ENCODE measurements at places on chromosomes 7 and 10.

GRCh38 chr7:17236603-17237002, 61.8 kb upstream of the AHR start:
- DNase-seq, result no peak

DNA sequence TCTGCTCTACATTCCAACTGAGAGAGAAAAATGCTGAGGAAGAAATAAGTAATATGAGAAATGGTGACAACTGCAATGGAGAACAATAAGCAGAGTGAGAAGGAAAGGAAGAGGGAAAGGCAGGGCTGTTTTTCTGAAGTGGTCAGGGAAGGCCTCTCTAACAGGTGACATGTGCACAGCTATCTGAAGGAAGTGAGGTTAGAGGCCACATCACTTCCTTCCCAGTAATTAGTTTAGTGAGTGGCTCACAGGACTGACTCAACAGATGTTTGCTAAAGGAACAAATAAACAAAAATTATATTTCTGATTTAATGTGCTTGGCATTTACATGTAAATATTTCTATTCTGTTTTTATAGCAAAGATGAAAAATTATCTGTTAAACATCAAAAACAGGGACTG, 77.9 kb downstream of the ARHGAP21 start:
- DNase-seq, result no peak

DNA sequence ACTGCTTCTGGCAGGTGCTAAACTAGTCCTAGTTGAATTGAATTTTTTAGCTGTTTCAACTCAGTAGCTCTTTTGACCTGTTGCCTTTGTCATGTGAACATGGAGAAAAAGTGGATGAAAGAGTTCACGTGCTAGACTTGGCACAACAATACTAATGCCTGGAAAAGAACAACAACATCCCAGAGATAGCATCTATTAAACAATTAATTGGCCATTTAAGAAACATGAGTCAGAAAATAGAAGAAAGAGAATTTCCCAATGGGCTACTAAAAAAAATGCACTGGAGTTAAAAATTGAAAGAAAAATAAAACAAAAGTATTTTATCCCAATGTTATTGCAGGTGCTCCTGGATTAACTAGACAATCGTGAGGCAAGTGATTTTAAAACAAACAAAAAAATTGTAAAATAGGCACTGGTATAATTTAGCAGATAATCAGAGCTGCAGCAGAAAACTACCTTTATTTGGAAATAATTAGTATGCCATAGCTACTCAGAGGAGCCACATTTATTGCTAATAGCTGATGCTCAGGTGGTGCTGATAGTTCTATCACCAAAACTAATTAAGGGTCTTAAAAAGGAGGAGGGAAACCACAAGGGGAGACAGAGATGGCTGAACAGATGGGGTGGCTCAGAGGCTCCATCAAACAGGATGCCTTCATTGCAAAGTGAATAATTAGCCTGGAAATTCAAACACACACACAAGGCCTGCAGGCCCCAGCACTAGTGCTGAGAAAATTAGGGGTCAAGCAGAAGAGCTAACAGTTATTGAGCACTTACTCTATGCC, 17.6 kb downstream of the CCDC71L start:
- no peak for DNase-seq

- no peak for DNase-seq
Measured at GRCh38 chr10:97291357-97292096, 910 bp downstream of the ARHGAP19 start.

DNA sequence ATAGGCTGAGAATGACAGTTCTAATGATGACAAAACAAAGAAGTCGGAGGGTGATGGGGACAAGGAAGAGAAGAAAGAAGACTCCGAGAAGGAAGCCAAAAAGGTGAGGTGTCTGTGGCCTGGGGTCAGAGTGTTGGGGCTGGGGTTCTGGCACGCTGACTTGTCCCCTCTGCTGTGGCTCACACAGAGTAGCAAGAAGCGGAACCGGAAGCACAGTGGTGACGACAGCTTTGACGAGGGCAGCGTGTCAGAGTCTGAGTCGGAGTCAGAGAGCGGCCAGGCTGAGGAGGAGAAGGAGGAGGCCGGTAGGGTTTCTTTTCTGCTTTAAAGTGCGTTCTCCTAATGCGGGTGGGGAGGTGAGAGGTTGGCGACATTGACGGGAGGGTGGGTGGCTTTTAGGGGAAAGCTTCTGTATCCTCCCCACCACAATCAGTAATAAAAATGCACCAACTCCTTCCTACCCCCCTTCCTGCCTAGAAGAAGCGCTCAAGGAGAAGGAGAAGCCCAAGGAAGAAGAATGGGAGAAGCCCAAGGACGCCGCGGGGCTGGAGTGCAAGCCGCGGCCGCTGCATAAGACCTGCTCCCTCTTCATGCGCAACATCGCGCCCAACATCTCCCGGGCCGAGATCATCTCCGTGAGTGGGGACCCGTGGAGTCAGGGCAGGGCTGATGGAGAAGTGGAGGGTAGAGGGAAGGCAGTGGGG, 4.6 kb downstream of the UFSP1 start:
- DNase-seq, result no peak

DNA sequence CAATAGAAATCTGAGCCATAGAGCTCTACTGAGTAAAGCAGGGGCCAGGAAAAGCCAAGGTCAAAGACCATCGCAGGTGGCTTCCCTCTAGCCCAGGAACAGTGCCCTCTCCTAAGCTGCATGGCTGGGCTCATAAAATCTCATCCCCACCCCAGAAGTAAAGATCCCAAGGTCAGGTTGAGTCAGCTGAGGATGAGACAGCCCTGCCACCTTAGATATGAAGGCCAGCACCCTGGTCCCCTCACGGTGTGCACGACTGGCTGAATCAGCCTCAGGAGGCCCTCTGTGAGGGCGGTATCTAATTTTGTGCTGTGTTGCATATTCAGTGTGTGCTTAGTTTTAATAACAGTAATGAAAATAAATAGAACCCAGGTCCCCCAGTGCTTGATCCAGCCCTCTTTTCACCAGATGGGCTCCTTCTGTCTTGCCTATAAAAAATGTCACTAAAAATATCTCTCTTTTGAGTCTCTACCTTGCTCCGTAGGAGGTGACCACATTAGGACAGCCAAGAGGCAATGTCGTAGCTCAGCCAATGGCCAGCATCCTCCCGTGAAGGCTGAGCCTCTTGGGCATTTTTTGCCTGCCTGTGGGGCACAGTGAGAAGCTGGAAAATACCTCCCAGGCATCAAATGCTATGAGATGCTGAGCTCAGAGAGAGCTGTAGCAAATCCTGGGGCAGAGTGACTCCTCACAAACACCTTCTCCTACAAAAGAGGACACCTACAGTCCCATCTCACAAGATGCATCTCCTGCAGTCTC, 424.0 kb downstream of the PLXNA4 start:
- no peak for DNase-seq

DNA sequence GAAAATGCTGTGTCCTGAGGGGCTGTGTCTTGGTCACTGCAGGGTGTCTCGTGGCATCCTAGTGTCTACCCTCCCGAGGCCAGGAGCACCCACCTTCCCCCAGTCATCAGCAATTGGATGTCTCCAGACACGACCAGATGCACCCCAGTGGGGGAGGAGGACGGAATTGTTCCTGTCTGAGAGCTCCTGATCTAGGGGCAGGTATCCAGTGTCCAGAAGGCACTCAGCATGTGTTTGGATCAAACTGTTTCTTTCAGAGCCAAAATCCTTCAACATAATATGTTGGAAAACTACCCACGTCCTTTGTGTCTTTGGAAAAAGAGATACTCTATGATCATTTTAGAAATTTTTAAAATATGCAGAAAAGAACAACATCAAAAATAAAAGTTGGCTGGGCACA, 16.9 kb downstream of the PRKRIP1 start:
- no peak for DNase-seq

GRCh38 chr7:37531225-37531624, 82.6 kb upstream of the ELMO1 start:
- DNase-seq, result no peak

GRCh38 chr10:4725917-4726606, 99.9 kb upstream of the AKR1E2 start:
- no peak for DNase-seq

GRCh38 chr10:19531324-19531723, 284.9 kb upstream of the PLXDC2 start:
- DNase-seq, result no peak

DNA sequence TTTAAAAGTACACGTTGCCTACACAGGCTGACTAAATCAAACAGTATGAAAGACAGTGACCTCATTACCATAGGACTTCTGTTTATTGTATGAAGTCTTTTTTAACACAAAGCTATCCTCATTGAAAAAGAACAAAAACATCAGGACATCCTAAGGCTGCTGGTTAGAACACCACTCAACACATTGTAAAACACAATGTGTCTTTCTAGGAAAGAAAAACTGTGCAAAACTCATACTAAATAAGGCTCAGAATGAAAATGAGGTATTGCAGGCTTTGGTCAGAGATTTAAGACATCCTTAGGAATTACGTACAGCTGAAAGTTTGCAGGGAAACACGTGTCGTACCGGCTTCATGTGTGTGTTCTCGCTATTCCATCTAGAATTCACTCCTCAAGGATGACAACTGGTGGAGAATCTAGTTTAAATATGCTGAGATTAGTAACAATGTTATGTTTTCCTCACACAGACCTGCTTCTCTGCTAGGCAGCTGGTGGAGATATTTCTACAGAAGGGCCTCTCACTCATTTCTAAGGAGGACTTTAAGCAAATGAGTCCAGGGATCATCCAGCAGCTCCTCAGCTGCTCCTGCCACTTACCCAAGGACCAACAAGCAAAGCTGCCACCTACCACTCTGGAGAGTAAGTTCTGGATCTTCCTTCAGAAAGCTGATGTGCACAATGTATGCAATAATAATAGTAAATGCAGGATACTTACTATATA, 29.3 kb downstream of the SLC39A12 start:
- no peak for DNase-seq

DNA sequence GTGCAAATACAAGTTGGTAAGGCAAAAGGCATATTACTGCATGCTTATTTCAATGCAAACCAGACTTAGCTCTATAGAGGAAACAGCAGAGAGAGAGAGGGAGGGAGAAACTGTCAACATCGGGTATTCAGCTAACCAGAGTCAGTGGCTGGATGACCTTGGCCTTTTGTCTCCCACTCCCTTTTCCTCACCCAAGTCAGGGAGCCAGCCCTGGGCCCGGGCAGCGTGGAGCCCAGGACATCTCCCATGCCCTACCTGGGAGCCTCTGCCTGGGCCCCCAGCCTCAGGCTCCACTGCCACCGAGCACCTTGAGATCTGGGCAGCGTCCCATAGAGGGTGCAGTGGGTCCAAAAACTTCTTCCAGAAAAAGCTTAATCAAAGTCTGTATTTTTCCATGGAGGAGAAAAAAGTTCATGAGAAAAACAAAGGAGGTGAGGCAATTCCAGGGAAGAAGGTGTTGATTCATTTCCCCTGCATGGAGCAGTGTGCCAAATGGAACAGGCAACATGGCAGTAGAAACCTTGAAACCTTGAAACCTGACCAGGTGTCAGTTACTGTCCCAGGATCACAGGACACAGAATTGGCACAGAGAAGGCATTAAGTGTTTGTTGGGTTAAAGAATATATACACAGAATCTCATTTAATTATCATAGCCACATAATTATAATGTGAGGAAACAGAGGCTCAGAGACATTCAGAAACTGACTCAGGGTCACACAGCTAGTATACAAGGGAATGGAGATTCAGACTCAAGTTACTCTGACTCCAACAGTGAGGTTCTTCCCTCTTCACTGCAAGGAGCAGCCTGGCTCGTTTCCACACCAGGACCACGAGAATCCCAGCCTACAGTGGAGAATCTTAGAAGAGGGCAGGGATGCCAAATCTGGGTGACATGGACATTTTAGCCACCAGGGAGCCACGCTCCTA, 5.8 kb upstream of the NCOA4 start:
- no peak for DNase-seq

DNA sequence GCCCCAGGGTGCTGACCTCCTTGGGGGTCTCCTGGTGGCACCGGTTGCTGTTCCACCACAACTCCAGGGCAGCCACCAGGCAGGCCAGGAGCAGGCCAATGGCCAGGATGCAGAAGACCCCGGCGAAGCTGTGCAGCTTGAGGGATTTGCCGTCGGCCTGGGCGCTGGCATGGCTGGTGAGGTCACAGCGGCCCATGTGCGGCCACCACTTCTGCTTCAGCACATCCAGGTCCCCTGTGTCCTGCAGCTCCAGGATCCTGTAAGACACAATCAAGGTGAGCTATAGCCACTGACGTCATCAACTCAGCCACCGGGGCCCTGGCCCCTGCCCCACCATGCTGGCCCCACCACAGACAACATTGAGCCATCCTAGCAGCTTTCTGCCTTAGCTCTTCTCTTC, 753.2 kb downstream of the GRID1 start:
- DNase-seq, result no peak

GRCh38 chr10:14751921-14752320, 22.8 kb downstream of the FAM107B start:
- DNase-seq, result no peak

- no peak for DNase-seq
Measured at GRCh38 chr10:11604865-11605650, 6.4 kb downstream of the USP6NL start.

DNA sequence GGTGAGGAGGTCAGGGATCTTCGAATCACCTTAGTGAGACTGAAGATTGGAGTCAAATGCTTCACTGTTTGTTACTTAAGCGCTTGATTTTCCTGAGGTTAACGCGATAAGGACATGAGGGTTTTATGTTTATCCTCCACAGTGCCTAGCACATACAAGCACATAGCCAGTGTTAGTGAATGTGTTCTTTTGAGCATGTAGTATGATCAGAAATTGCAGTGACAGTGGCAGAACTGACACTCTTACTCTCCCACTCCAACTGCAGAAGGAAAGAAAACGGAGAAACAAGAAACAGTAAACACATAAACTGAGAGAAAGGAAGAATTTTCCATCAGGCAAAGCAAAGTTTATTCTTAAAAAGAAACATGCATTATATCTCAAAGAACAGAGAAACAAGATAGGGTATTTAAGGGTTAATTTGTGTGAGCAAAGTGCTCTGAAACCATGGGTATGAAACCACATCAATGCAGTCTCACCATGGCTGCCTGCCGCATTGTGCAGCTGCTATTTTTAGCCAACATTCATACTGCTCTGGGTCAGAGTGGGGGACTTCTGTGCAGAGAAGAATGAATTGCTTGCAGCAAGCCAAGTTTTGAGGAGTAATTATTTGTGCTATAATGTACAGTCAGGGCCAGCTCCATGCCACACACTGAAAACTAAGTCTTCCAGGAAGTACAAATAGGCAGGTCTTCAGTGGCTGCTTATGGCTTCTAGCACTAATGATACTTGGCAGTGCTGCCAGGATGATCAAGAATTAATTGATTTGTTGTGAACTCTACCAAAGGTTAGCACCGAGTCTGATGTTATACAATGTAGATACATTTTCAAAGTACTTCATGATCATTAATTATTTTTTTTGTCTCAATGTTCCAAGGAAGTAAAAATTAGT, 152.0 kb downstream of the MACC1 start:
- no peak for DNase-seq

GRCh38 chr10:119174109-119174508, 4.5 kb downstream of the PRDX3 start:
- DNase-seq, result no peak
